ENCODE measurements at places on chromosomes 5 and 9.
A peak's percentile ranks its signal among the peaks of the same experiment; 100 is the strongest.

DNA sequence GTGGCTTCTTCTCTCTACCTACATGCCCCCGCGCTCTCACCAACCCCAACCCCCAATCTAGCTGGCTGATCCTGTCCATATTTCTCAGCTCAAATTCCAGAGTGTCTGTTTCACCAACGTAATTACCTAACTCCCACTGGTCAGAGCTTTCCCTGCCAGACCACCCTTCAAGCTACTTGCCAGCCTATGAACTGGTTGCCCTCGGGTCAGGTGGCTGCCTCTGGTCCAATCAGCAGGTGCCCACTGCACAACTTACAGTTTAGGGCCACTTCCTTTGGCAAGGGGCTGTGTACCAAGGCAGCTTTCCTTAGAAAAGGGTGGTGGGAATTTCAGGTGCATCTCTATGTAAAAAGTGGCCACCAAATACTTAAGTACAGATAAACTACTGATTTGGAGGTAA, 92.2 kb upstream of the SLC30A5 start:
- DNase-seq, result no peak

DNA sequence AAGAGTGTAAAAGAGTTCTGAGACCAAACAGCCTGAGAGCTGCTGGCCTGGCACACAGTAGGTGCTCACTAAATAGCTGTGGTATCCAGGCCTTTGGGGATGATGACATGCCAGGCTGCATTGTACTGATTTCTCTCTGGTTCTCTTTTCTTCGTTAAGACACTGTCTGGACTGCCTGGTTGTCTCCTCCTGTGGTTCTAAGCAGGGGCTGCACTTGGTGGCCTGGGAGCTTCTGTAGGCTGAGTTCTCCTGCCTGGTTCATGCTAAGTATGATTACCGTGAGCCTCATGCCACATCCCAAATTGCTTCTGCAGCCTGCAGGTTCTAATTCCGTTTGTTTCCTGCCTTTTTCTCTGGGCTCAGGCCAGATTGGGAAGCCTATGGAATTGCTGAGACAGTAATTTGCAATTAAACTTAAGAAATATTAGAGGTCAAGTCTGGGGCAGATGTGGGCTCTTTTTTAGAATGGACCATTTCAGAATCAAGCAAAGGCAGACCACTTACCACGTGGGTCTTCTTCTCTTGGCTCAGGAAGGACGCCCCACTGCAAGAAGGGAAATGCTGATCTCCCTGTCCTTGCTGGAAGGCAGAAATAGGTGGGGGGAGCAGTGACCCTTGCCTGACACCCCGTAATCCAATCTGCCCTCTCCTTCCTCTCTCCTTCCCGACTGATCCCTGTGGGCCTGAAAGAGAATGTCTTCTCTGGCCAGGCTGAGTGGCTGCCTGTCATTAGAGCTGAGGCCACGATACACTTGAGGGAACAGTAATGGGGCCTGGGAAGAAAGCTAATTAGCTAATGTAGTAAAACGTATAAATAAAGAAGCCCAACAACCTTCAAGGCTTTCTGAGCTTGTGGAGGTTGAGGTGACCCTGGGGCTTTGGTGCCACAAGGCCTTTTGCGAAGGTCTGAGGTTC, 21.9 kb upstream of the BOD1 start:
- DNase-seq, result peak; percentile 55

DNA sequence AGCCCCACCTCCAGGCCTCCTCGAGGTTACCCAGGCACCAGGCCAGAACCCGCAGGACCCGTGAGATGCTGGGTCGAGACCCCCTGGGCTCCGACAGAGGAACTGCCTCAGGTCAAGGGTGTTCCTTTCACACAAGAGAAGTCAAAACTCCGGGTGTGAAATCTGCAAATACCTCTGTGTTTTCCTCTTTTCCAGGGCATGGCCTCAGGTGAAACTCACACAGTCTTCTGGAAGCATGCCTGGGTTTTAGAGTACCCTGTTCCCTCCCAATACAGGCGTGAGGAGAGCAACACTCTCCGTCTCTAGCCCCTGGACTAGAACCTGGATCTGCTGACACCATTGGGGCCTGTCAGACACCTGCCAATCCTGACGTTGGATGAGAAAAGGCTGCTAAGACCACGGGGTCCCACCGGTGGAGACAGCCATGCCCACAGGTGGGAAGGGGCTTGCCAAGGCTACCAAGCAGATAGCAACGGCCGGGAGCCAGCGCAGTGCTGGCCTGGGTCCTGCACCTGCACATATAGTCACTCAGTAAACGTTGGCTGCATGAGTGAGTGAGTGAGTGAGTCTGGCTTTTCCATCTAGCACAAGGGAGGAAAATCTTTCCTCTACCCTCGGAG, 182.0 kb upstream of the PPP1R26 start:
- peak; percentile 49 for DNase-seq

DNA sequence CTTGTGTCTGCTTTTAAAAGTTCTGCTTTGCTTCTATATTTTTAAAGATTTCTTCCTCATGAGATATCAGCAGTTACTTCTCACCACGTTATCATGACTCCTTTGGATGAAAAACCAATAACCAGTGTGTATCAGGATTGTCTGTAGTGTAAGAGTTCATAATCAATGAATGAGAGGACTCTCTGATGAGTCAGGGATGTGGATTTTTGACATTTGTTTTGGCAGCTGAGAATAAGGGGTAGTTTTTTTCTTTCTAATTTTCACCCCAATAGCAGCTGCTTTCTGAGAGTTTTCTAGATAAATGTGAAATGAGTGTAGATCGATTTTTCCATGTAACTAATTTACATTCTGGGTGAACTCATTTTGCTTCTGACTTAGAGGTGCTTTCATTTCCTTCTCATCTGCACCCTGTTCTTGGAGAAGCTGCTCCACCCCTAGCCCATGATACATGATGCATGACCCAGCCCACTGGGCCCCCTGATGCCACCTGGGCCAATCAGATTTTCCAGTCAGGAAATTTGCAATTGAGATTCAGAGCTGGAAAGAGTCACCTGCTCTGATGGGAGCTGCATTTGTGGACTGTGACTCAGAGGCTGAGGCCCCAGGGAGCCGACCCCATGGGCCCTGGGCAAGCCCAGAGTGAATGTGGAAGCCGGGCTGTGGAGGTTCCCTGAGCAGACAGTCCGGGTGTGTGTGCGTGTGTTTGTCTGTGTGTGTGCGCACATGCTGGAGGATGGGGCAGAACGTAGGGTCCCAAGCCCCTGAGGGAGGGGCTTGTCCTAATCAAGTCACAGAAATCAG, 159.3 kb downstream of the RGS3 start:
- peak; percentile 97 for DNase-seq

GRCh38 chr5:122435234-122435633, 123.2 kb downstream of the SNCAIP start:
- no peak for DNase-seq

DNA sequence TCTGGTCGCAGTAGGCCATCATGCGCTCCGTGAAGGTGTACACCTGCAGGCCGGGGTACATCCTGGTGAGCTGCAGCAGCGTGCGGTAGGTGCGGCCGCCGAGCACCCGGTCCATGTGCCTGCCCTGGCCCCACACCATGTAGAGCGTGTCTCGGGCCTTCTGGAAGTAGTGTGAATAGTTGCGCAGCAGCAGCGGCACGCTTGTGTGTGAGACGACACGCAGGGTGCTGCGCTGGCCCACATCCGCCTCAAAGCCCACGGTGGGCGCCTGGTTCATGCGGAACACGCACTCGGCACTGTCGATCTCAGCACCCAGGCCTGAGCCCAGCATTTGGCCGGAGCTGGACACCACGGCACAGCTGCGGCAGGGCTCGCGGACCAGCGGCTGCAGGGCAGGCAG, 4.5 kb downstream of the ST6GALNAC4 start:
- no peak for DNase-seq

DNA sequence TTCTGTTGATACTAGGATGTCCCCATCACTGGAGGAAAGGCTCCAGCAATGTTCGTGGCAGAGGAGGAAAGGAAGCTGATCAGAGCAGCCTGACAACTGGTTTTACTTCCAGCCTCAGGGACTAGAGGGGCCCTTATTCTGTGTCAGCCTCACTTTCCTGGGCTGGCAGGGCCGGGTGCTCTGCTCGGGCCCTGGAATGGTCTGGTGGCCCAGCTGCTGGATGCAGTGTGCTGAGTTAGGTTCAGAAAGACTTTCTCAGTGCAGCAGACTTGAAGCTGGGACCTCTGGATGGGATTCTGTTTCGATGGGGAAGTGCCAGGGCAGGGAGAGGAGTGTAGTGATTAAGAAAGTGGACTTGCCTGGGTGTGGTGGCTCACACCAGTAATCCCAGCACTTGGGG, 81.0 kb downstream of the MACROH2A1 start:
- peak; percentile 40 for DNase-seq

DNA sequence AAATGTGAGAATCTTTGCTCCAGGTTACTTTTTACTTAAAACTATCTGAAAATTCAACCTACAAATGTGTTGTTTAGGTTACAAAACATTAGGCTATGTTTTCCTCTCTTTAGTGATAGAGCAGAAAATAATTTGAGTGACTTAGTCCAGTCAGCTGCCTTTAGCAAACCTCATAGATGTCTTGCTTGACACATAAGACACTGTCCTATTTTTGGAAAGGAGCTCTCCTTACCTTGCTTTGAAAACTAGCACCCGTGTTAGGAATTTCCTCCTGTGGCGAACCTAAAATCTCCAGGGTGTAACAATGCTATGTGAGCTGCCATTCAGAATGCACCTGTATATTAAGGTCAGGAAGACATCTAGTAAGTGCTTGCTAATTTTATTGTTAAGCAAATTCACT, 221.2 kb upstream of the CD180 start:
- no peak for DNase-seq

DNA sequence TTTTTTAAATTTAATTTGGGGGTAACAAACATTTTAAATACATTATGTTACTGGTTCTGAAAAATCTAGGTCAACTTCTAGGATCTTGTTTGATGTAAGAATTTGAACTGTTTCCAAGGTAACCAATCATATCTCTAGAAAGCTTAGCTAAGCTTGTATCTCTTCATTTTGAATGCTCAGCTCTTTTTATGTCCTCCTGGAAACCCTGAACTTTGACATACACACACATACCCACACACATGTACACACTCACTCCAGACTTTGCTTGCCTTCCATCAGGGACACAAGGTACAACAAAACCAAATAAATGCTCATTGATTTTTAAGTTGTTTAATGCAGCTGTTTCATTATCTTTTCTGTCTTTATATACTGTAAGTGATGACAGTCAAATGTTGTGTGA, 178.5 kb downstream of the RAB3C start:
- no peak for DNase-seq

- no peak for DNase-seq
These were observed 20.2 kb upstream of the CCDC192 start for GRCh38 chr5:127683008-127683407.

DNA sequence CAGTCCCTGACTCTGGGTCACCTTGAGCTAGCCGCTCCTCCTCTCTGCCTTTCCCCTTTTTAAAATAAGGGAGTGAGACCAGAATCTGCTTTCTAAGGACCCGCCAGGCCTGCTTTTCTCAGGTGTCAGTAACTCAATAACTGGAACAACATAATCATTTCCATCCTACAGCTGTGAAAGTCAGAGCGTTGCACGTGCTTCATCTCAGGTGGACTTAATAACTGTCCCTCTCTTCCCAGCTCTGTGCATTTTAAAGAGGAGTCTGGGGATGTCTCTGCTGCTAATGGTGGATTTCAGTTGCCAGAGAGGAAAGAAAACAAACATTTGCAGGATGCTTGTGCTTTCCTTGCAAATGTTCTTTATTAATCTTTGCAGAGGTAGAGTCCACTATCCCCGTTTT, 93.7 kb downstream of the PCDH1 start:
- DNase-seq, result no peak

DNA sequence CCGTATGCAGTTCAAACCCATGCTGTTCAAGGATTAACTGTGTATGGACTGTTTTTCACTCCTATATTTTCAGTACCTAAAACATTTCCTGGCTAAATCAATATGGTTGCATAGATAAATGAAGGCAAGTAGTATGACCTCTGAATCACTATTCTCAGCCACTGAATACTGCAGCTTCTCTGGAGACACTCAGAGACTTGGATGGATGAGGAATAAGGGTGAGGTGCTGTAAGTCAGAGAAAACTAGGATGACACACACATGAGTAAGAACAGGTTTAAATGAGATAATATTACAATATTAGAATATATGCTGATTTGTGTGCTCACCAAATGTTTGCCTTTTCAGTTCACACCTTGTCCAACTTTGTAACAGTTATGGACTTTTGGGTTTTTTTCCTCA, 26.0 kb upstream of the ANXA1 start:
- DNase-seq, result no peak

GRCh38 chr5:10747678-10748622, 13.1 kb downstream of the DAP start:
- no peak for DNase-seq

DNA sequence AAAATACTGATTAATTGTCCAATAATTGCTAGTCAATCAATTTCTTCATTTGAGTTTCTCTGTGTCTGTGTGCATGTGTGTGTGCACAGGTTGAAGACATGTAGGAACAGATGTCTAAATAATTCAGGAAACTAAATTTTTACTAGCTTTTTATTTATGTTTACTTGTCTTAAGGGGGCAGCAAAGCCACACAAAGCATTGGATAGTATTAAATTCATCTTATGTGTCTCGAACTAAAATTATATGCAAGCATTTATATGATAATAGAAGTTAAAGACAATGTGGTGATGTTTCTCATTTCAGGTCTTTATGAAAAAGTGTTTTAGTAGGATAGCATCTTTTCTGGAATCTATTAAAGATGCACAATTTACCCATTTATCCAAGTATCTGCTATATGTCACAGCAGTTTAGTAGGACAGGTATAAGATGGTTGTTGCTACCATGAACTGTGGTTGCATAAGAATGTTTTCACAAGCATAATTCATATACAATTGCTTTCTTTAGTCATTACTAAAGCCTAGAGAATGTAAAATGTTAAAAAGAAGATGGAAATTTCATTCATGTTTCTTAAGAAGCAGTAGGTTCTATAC, 784.6 kb upstream of the NUDT12 start:
- DNase-seq, result no peak

DNA sequence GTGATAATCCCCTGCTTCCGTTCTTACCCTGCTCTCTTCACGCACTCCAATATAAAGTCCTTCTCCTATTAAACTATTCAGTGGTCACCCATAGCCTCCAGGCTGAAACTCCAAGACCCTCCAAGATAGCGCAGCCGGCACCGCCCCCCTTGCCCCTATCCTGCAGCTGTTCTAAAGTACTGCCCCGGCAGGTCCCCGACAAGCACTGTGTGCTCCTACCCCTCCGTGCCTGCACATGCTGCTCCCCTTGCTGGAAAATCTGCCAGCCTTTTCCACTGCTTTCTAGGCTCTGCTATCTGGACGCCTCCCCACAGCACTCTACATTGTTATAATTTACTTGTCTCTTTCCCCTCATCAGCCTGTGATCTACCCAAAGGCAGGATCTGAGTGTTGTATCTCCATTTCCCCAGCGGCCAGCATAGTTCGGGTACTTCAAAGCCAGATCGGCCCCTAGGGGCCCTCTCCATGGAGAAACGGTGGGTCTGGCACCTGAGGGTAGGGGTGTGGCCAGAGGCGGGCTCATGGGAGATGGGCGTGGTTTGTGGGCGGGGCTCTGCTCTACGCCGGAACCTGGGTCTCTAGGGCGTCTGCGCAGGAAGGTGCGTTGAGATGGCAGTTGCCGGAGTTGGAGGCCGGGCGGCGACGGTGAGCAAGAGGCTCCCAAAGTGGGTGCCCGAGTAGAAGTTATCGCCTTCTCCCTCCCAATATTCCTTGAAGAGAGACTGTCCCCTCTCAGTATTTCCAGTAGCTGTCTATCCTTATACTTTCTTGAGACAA, 83.5 kb upstream of the RUSC2 start:
- peak; percentile 87 for DNase-seq

- no peak for DNase-seq
These were observed 822 bp downstream of the DENND4C start for GRCh38 chr9:19231126-19231903.
